Activated T-helper 17 cell treated with anti-CD3 and anti-CD28 coated beads, Interleukin-2, amount 50 U/mL, for 72 hours (primary cell): ENCODE measurements at places on chromosomes 7 and 10.
A peak's percentile ranks its signal among the peaks of the same experiment; 100 is the strongest.

DNA sequence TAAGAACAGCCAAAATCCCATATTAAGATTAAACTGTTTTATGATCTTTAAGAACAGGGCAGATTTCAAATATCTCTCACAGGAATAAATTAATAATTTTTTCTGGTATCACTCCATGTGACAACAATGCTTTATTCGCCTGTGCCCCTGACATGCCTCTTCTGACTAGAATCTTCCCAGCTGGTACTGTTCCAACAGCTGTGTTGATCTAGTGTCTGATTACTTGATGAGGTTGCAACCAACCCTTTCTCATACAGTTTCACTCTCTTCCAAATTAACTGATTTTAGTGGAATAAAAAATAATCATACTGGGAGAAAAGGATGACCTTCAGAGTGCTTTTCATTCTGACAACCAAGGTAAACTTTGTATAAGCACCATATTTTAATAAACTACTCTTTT, 151.9 kb downstream of the CHRM2 start:
- no peak for ATAC-seq

DNA sequence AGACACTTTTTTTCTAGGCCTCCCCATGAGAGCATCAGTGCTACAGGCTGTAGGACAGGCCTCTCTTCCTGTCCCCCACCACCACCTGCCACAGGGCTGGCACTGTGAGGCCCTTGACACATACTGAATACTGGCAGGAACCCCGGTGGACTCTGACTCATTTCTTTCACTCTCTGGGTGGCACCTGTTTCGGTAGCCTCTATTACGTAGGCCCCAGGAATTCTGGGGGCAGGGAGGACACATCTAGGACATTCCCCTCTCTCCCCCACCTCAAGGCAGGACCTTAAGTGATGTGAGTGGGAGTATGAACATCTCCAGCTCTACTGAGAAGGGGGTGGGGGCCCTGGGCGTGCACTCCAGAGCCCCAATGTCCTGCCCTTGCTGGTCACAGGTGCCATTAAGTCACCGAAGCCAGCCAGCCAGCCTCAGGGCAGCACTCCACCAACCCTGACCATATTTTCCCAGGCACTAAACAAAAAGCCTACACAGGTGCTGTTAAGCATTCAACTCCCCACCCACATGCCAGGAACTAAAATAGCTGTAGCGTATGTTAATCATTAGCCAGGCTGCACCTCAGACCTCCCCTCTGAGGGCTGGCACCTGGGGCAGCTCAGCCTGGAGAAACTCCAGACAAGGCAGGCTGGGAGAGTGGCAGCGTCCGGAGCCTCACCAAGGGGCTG, 8.9 kb downstream of the ANXA11 start:
- ATAC-seq, result peak; percentile 97

GRCh38 chr7:129774359-129774758, 162.8 kb downstream of the NRF1 start:
- no peak for ATAC-seq

DNA sequence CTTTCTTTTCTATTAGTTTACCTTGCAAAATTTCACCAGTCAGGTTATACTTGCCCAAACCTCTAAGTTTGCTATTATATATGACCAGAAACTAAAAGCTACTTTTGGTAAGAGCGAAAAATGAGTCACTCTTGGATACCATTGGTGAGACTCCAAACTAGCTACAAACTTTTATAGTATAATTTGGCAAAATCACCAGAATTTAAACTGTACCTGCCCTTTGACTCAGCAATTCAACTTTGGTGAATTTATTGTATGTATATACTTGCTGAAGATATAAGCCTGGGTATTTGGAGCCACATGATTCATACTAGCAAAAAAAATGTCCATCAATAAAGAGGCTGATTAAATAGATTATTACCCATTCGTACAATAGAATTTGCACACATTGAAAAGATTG, 178.7 kb upstream of the STEAP1 start:
- ATAC-seq, result no peak

DNA sequence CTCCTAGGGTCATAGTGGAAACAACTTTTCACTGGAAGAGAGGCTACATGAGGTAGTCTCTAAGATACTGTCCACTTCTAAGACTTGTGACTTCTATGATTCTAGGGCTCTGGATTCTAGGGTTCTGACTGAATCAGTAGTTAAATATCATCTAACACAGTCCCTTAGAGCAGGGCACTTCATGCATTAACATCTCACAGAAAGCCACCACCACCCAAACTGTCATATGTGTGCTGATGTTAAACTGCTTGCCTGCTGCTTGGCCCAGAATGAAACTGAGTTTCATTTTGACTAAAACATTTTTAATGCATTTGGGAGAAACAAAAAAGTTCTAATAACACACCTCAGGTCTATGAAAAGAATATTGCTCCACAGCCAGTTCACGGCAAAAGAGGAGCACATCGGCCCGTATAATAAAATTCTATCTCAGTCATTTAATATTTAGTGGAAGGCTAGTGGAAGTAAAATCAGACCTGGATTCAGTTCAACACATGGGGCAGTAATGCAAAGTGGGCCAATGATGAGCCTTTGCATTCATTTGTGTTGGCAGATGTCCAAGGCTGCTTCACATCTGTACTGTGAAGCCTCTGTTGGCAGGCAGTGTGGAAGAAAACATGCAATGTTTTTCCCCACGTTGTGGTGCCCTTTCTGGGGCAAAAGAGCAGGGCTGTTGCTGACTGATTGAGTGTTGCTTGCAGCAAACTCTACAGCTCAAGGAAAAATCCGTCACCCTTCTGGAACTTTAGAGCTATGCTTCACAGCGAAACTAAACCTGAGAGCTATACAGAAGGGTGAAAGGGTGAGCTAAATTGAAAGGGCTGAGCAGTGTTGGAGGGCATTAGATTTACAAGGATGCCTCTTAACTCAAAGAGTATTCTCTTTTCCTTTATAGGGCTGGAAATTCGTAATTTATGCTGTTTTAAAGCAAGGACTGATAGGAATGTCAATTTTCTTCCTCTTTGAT, 33.5 kb upstream of the AUTS2 start:
- no peak for ATAC-seq

- no peak for ATAC-seq
Observed at GRCh38 chr10:127982601-127983000, 75.7 kb downstream of the PTPRE start.

GRCh38 chr7:31448649-31449048, 65.2 kb upstream of the ITPRID1 start:
- ATAC-seq, result no peak

- no peak for ATAC-seq
Observed at GRCh38 chr10:131571346-131571745, 259.8 kb upstream of the TCERG1L start.

DNA sequence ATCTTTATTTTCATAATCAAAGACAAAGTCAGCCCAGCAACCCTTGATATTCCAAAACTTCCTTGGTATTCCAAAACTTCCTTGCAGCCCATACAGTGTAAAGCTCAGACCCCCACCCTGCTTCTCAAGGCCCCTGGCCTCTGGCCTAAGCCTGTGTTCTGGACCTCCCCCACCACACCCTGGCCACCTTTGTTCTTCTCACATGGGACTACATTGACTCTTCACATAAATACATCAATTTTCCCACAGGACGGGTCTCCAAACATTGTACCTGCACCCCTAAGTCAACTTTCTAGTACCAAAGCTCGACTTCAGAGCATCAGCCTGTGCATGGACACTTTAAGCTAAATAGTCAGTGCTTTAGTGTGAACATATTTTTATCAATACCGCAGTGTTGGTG, 40.7 kb downstream of the DRGX start:
- ATAC-seq, result no peak

DNA sequence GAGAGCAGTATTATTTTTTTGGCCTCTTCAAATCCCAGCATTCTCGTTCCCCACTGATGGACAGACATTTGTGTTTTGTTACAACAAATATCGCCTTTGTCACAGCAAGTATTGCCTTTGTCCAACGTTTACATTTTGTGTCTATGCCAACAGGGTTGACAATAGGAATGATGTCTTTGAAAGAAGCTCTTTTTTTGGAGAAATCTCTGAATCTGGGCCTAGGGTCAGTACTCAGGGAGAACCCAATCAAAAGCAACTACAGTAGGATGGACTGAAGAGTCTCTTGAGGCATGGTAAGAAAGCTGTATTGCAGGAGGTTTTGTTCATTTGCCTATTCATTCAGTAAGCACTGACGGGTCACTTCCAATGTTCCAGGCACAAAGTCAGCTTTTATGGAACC, 57.7 kb upstream of the KLF14 start:
- ATAC-seq, result no peak

DNA sequence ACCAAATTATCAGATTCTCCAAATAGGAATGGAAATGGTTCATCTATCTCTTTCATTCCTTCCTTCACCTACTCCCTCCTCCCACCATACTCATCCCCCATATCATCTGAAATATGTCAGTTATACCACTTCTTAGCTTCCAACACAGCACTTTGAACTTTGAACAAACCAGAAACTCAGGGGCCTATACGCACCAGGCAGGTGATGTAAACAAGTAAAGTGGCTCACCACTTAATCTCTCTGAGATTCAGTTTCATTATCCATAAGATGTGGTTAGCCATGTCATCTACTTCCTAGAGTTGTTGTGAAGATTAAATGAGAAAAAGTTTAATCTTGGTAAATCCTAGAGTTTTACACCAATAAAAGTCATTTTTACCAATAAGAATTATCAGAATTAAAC, 65.9 kb upstream of the LRRN3 start:
- ATAC-seq, result peak; percentile 73
